Amniotic stem cell (primary cell): ENCODE measurements at places on chromosomes 6 and 20.

DNA sequence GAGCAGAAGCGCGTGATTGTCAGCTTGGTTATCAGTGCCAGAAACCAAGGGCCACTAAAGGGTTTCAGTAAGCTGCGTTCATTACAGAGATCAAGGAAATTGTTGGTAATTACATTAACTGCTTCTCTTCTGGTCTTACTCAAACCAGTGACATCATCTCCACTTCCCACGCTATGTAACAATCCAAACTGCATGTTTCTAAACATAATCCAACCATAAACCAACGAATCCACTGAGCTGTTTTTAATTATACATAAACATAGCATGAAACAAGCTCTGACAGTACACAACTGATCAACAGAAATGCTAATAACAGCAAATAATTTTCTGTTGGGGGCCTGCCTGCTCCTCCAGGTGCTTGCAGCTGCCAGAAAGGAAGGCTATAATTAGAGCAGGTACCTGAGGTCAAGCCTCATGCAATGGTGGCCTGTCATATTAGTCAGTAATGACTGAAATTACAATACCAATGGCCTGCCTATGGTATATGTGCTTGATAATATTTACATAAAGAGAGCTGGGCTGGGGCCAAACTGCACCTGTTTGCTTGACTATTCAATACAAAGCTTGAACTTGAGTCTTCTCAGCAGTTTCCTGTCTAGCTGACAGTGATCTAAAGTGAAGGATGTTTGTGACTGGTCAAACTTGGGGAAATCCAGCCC lies 40.1 kb downstream of the ILRUN start:
- no peak for DNase-seq

GRCh38 chr6:125273965-125274364 lies 27.8 kb downstream of the HDDC2 start:
- DNase-seq: no peak

DNA sequence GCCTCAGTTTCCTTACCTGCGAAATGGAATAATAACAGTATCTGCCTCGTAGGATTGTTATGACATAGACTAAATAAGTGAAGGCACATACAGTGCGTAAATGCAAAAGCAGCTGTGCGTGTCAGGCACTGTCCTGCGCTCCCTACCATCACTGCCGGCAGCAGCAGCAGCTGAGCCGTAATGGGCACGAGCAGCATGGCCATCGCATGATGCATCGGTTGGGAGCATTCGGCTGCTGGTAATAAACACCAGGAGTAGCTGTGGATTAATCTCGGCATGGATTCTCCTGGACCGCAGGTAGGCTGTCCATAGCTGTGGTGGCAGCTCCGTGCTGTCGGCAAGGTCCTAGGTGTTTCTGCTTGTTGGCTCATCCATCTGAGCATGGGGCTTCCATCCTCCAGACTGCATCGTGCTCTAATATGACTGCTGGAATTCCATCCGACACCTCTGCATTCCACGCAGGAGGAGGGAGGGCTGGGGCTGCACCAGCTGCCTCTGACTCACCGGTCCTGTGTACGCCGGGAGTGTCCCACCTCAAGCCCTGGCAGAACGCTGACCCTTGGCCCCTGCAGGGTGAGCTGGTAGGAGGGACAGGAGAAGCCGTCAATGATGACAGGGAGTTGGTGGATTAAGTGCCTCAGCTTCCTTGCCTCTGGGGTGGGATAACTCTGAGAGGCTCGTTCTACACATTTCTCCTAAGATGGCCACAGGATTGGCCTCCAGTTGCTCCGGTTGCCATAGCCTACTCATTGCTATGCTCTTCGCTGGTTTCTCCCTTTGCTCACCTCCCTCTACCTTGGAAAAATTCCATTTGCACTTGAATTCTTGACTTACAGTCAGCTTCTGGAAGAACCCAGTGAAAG lies 100.9 kb upstream of the PMEPA1 start:
- no peak for DNase-seq

DNA sequence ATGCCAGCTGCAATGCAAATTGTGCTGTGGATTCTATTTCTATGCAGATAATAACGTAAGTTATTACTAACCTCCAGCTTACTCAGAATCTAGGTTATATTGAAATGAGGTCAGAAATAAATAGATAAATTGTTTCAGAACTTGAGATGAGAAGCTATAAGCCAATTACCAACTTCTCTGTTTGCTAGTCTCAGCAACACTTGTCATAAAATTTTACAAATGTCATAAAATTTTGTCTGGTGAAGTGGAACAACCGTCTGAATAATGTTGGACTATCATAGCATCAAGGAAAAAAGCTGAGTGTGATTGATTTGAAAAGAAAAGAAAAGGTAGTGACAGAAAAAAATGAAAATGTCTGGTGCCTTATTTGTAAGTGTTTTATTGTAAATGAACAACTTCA lies 36.7 kb downstream of the COL9A1 start:
- DNase-seq: no peak

GRCh38 chr6:132725947-132726607 lies 12.2 kb upstream of the VNN1 start:
- DNase-seq: no peak

- no peak for DNase-seq
Observed at GRCh38 chr6:159114569-159114968, 54.6 kb upstream of the FNDC1 start.

- no peak for DNase-seq
Observed at GRCh38 chr6:52454556-52454955, 34.4 kb downstream of the EFHC1 start.

- DNase-seq: no peak
Observed at GRCh38 chr6:154488802-154489437, 21.6 kb downstream of the CNKSR3 start.

GRCh38 chr6:137320271-137320670 lies 101.1 kb upstream of the IFNGR1 start:
- DNase-seq: no peak

DNA sequence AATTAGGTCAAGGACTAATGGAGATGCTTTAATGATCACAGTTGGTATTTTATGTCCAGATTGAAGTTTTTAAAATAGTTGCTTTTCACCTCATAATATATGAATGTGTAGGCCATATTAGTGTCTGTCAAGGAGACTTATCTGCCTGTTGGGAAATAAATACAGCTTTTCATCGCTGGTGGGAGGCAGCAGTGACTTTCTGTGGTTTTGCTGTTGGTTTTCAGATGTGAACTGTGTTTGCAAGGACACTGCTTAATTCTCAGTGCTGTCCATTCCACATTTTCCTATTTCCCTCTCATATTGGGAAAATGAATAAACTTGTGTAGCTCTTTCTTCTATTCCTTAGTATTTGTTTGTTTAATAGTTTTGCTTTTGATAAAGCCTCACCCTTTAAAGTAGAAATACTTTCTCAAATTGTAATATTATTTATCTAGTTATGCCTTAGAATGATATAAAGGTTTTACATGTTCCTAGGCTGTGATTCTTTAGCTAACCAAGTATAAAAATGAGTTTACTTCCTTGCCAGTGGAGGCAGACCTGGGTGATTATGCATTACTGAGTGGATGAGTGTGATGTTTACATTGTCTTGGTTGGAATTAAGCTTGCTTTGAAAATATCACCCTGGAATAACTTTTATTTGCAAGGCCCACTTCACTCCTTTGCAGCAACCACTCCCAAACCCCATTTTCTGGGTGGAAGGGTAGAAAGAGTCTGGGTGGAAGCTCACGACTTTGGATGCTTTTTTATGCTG lies 3.3 kb downstream of the PLCB4 start:
- no peak for DNase-seq

- no peak for DNase-seq
Observed at GRCh38 chr6:125832391-125833117, 41.8 kb downstream of the NCOA7 start.

DNA sequence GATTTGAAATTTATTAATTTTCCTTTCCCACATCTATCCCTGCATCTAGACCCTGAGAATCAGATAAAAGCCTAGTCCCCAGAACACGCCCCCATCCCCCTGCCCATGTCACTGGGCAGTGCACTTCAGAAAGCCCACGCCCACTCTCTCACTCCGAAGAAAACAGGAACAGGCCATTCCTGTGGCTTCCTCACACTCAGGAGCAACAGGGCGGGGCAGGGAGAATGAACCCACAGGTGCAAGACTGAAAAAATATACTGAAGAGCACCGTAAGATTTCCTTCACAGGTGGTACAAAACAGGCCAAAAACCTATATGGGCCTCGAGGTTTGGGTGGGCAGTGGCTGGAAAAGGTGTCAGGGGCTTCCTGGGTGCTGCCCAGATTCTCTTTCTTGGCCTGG lies 3.4 kb downstream of the OXT start:
- no peak for DNase-seq

DNA sequence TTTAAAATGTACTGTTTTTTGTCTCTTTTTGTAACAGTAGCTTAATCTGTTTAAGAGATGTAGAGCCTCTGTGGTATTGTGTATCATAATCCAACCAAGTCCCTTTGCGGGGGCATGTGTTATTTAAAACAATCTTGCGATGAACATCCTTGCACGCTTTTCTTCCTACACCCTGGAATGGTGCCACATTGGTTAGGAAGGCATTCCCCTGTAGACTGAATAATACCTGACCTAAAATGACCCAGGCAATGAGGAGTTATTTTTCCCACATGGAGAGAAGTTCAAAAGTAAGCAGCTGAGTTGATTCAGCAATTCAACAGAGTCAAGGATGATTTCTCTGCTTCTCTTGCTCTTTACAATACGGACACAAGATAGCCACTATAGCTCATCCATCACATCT lies 142.0 kb upstream of the PMEPA1 start:
- DNase-seq: no peak

- no peak for DNase-seq
Observed at GRCh38 chr20:23105193-23105592, 19.1 kb upstream of the CD93 start.

GRCh38 chr6:39225946-39226437 lies 3.3 kb downstream of the KCNK5 start:
- no peak for DNase-seq

DNA sequence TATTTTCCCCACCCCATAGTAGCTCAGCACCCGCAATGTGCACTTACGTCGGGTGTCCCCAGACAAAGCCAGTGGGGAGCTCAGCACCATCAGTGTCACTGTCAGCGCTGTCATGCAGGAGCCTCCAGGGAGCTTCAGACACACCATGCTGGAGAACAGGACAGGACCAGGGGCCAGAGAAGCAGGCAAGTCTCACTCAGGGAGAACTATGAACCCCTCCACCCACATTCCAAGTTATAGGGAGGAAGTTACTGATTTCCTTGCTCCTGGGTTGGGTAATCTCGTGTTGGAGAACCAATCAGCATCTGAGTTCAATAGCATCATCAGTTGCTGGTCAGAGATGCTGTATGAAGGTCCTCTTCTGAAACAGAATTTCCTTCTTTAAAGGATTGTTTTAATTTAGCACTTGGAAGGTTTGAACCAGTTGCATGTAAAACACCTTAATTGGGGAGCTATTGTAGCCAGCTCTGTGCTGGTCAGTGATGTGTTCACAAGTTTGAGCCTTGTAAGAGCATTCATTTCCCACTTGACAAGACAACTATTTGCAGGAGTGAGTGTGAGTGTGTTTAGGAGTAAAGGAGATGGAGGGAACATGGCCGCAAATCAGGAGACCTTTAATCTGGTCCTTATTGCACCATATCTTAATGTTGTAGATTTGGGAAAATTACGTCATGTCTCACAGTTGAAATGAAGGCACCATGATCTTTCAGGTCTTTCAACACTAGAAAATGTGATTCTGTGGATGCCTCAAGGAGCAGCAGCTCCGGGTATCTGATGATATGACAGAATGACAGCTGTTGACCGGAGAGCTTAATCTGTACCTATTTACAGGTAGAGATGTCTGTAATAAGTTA lies at the start of gene HLA-DRB1:
TSS of gene HLA-DRB1 (minus strand) at position 253 of the 854 bp plus-strand sequence. CDS start at position 147, 106 bp downstream.
- DNase-seq: no peak

GRCh38 chr20:62413896-62414481 lies 6.9 kb upstream of the CABLES2 start:
- no peak for DNase-seq

DNA sequence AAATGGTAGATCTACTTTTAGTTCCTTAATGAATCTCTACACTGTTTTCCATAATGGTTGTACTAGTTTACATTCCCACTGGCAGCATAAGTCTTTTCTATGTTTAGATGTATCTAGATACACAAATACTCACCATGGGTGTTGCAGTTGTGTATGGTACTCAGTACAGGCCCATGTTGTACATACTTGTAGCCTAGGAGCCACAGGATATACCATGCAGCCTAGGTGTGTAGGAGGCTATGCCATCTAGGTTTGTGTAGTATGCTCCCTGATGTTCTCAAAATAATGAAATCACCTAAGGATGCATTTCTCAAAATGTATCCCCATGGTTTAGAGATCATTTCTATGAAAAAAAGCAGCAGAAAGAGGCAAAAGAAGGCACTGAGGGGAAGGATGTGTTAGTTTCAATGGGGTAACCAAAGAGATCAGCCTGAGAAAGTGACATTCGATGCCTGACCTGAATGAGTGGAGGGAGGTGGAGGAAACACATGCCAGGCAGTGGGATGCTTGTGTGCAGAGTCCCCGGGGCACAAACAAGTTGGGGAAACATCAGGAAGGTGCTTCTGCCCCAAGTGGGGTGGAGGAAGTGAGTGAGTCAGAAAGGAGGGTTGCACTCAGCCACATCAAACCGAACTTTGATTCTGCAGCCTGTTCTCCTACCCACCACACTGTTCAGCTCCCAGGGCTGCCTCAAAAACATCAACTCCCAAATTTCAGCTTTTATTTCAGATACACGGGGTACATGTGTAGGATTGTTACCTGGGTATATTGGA lies 191.2 kb downstream of the ZNF217 start:
- no peak for DNase-seq

GRCh38 chr20:37915800-37916570 lies 13.1 kb downstream of the VSTM2L start:
- DNase-seq: no peak

GRCh38 chr6:81938991-81939732 lies 186.7 kb upstream of the TENT5A start:
- peak; percentile 39 for DNase-seq

DNA sequence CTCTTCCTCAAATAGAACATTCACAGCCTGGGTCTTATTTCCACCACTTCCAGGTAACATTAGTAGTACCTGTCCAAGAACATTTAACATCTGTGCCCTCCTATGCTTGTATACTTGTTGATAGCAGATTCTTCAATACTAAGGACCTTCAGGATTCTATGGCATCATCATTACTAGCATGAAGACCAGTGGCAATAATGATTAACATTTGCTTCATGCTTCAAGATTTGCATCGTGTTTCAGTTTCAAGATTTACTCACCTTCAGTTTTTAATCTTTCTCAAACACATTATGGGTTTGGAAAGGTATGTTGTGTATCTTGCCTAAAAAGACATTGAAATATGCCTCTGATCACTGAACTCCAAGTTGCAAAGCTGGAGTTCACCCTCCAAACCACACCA lies 412.8 kb upstream of the NRSN1 start:
- no peak for DNase-seq

GRCh38 chr6:108805611-108806167 lies 42.5 kb upstream of the ARMC2 start:
- DNase-seq: no peak

DNA sequence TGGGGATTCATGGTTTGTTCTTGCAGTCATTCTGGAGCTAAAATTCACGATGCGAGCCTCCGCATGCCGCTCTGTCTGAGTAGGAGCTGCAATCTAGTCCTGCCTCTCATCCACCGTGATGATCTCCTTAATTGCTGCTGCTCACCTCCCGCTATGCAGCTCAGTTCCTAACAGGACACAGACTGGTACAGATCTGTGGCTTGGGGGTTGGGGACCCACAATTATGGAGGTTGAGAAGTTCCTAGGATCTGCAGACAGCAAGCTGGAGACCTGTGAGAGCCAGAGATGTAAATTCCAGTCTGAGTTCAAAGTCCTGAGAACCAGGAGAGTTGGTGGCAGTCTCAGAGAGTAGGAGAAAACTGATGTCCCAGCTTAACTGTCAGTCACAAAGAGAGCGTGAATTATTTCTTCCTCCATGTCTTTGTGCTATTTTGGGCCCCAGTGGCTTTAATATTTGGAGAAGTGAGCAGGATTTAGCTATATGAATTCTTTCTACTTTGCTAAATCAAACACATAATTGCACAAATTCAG lies 378.7 kb upstream of the MAN1A1 start:
- DNase-seq: no peak
